ENCODE measurements at places on chromosomes 13 and 19. TPM values are rescaled to one million over a fixed set of nuclear protein-coding genes. Genes with fewer than 3 reads are reported as not detected.

DNA sequence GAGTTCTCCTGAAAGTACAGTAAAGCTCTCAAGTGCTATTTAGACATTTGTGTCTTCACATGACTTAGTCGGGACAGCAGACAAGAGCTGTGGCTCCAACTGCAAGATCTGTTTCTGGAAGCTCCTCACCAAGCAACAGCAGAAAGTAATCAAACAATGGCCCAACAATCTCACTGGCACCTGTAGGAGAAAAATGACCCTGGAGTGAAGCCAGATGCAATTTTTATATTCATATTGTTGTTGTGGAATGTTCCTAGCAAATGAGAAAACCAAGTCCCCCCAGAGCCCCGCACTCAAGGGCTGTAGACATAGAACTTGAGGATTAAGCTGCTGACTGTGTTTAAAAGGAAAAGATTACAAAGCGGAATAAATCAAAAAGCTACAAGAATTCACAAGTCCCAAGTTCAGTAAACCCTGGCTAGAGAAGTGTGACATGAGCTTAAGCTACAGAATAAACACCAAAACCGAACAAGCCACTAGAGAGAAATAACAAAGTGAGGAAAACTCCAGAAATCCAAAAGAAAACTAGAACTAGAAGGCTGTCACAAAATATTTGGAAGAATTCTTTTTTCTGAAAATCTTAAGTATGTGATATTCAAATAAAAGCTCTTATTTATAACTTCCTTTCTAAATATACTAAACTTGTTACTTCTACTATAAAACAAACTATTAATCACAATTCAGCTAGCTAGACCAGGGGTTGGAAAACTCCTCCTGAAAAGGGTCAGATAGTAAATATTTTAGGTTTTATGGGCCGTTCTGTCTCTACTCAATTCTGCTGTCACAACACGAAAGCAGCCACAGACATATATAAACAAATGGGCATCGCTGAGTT is 454.5 kb downstream of the SUCLA2 start:
- DNase-seq, result no peak

Gene ABCA7
- 7.5 TPM for total RNA-seq

- DNase-seq, result no peak
These were observed 814.4 kb downstream of the EFNB2 start for GRCh38 chr13:105721016-105721415.

DNA sequence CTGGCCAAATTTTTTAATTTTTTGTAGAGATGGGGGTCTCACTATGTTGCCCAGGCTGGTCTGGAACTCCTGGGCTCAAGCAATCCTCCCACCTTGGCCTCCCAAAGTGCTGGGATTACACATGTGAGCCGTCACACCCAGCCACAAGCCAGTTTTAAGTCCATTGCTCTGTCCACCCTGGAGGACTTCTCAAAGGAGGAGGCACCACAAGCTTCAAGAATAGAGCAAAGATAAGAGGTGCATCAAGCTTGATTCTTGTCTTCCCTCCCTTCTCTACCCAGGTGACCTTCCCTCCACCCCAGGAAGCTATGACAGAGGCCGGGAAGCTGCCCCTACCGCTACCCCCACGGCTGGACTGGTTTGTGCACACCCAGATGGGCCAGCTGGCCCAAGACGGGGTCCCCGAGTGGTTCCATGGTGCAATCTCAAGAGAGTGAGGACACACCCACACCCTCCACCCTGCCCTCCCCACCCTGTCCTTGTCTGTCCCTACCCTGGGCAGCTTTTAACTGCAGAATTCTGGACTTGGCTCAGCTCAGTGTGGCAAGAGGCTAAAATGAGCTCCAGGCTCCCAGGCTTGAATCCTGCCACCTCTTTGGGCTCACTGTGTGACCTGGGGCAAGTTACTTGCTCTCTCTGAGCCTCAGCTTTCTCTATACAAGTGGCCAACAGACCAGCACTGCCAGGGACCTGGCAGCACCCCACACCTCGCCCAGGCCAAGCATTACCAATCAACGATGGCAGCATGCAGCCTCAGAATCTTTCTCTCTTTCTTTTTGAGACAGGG is 5.2 kb downstream of the HSH2D start:
- no peak for DNase-seq

Gene NUDT15
- total RNA-seq, result 8.0 TPM

GRCh38 chr13:59441596-59442280 is 722.0 kb downstream of the DIAPH3 start:
- DNase-seq, result no peak

DNA sequence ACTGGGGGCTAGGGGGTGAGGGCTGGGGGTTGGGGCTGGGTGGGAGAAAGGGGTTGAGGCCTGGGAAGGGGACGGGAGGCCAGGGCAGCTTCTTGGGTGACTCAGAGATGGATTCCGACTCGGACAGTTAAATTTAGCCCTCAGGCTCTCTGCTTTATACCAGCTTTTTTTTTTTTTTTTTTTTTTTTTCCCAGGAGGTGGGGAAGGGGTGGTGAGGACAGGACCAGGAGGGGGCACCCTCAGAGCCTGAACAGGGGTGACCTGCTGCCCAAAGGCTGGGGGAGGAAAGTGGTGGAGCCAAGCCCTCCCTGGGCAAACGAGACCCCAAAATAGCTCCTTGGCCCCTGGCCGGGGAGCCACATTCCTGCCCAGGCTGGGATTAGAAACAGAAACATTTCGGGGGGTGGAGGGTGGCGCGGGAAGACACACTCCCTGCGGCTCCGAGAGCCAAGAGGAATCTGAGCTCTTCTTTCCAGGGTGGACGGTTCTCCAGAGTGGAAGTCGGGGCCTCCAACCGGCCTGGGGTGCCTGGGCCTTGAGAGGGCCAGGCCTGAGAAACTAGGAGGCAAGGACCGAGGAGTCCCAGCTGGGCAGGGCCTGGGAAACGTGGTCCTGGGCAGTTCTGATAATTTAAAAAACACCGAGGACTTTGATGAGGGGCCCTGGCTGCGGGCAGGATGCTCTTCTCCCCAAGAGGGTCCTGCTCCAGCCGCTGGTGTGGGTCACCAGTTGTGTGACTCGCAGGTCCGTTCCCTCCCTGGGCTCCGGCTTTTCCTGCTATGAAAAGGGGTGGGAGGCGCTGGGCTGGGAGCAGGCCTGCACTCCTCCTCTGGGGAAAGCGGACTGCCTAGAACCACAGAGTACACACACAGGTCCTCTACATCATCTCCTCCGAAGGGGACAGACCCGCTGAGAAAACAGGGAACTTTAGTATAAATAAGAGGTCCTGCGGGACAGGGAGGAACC is 813 bp upstream of the DMPK start:
- DNase-seq, result peak; percentile 93
